ENCODE measurements at places on chromosomes 4 and X.

GRCh38 chr4:156889616-156890594 lies 81.7 kb downstream of the PDGFC start:
- DNase-seq = no peak

DNA sequence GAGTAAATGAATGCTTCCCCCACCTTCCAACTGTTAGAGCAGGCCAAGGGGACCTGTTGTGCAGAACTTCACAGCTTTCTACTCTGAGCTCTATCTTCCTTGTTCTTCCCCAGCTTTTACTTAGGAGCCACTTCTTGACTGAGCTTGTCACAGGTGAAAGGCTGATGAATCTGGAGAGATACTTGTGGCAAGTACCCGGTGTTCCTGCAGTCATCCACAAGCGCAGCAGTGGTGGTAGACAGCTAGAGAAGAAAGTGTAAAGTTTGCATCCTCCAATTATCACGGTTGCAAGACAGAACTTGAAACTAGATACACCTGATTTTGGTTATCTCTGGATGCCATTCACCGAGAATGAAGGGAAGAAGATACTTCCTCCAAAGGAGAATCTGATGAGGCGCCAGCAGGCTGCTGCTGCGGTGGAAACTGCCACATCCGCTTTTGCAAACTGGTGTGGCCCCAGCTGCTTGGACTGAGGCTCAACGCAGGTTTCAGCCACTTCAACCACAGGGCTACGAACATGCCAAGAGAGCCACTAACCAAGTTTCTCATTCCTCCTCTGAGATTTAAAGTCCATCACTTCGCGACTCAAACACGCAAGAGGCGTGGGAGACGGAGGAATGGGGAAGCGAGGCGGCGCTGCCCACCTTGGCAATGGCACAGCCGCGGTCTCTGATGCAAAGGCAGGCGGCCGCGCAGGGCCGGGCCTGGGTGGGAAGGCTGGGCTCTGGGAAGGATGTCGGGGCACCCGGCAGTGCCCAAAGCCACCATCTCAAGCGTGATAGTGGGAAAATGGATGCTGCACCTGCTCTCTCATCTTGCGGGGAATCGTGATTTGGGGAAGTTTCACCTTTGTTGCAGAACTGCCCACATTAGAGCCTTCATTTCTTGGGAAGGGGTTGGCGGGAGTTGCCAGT lies 1.3 kb upstream of the FHIP1A start:
- peak; percentile 72 for DNase-seq

DNA sequence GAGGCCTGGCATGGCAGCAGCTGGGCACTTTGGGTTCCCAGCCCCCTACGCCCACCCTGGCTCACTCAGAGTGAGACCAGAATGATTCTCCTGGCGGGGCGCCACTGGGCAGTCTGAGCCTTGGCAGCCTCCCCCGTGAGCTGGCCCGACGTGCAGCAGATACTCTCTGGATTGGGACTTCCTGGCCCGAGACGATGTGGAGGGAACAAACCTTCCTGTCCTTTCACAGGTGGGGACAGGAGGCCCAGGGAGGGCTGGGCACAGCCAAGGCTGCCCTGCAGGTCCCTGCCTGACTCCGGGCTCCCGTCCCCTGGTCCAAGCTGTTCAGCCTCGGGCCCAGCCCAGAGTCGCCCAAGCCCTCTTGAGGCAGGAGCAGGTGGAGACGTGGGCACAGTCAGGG lies 17.9 kb upstream of the ADD1 start:
- DNase-seq = no peak

GRCh38 chrX:3811331-3812311 lies 98.2 kb upstream of the PRKX start:
- DNase-seq = peak; percentile 82

GRCh38 chr4:182062458-182062857 lies 180.7 kb upstream of the TENM3 start:
- no peak for DNase-seq

DNA sequence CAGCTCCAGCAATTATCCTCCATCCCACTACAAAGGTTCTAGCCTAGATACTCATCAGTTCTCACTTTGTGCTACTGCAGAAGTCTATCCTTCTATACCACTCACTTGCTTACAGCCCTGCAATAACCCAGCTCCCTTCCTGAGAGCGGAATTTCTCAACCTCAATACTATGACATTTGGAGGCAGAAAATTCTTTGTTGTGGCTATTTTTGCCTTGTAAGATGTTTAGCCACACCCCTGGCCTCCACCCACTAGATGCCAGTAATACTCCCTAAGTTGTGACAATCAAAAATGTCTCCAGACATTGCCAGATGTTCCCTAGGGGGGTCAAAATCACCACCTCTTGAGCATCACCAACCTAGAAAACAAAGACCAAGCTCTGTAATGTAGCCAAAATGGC lies 149.5 kb downstream of the QDPR start:
- no peak for DNase-seq

DNA sequence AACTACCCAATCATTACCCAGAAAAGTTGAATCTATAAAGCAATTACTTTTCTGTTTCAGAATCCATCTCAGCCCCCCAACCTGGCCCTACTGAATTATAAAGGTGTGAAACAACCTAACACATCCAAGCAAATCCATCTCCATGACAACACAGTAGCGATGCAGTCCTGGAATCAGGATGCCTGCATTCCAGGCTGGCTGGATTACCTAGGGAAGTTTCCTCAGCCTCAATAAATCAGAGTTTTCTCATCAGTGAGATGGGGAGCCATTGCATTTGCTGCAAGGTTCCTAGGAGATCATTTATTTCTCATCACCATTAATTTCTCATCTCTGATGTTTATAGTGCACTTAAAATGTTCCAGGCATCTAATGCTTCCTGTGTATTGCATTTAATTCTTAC lies 46.0 kb downstream of the LNX1 start:
- no peak for DNase-seq

GRCh38 chrX:48509245-48509590 lies 426 bp downstream of the PORCN start:
- DNase-seq = no peak

GRCh38 chr4:76539979-76540378 lies 105.0 kb downstream of the SHROOM3 start:
- DNase-seq = no peak

DNA sequence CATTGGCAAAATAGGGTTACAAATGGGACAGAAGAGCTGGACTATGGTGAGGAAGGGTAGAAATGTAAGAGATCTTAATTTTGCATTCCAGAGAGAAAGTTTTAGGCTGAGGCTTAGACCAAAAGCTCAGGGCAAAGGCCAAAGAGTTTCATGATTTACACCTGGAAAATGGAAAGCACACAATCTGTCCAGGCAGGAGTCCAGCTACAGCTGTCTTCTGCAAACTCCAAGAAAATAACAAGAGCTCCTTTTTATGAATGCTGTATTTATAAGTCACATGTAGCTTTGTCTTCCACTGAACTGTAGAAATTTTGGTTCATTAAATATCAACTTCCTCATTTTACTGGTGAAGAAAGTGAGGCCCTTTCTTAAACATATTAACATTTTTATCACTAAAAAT lies 288.0 kb upstream of the ATOH1 start:
- DNase-seq = no peak

DNA sequence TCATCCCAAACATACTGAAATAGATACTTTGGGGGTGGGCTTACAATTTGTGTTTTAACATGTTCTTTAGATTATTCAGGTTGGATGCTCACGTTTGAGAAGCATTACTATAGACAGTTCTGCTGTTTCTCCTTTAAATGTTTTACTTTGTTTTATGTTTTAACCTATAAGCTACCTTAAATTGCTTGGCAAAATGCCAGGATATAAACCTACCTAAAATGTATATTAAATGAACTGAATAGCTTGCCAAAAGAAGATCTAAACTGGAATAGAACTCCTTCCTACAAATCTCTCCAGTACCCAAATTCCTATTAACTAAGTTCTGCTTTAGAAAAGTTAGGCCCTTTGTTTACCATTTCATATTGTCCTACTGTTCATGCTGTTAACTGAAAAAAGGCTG lies 124.4 kb downstream of the TBX22 start:
- DNase-seq = no peak

- DNase-seq = peak; percentile 63
Measured at GRCh38 chrX:132858018-132858417, 100.4 kb downstream of the HS6ST2 start.

DNA sequence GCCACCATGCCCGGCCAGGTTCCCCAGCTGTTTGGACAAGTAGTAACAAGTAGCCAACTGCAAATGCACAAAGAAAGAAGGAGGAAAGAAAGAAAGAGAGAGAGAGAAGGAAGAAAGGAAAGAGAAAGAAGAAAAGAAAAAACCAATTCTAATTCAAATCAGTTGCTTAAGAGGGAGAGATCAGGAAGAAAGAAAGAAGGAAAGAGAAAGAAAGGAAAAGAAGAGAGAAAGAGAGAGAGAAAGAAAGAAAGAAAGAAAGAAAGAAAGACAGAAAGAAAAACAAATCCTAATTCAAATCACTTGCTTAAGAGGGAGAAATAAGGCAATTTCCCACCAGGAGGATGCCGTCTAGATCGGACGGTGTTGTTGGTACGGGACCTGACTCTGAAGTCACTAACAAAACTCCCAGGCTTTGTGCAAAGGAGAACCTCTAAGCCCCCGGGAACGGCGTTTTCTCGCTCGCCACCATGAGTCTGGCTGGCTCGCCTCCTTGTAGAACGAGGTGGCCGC lies 95.5 kb upstream of the PPP2R3B start:
- DNase-seq = no peak

DNA sequence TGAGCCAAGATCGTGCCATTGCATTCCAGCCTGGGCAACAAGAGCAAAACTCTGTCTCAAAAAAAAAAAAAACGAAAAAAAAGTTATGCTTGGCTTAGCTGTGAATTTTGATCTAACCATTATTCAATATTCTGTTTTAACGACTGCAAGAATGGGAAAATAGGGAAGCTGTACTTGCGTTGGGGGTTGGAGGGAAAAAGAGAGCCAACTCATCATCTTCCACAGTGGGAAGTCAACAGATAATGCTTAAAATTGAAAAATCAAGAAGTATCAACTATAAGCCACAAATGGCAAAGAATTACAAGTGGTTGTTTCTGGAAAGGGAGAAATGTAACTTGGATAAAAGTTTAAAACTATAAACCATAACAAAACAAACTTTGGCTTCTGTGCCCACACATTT lies 2.9 kb downstream of the TEC start:
- DNase-seq = no peak

DNA sequence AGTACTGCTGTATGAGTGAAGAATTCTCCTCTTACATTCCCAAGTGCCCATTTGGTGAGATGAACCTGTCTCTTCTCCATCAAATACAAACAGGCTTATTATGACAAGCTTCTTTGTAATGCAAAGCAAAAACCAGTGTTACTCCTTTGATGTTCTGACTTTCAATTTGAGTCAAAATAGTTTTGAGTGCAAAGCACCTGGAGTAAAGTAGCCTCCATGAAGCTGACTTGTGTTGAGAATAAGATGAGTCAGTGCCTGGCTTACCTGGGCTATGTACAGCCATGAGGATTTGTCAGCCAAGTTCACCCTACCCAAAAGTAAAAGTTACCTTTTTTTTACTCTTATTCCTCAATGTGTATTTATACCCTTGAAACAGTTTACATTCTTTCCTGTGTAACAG lies 132.5 kb upstream of the FMR1 start:
- peak; percentile 54 for DNase-seq

GRCh38 chr4:82382751-82383150 lies 9.0 kb upstream of the HNRNPD start:
- DNase-seq = no peak

- no peak for DNase-seq
Measured at GRCh38 chrX:16039834-16040233, 83.5 kb upstream of the GRPR start.

GRCh38 chr4:126004941-126005340 lies 690.2 kb downstream of the FAT4 start:
- no peak for DNase-seq

DNA sequence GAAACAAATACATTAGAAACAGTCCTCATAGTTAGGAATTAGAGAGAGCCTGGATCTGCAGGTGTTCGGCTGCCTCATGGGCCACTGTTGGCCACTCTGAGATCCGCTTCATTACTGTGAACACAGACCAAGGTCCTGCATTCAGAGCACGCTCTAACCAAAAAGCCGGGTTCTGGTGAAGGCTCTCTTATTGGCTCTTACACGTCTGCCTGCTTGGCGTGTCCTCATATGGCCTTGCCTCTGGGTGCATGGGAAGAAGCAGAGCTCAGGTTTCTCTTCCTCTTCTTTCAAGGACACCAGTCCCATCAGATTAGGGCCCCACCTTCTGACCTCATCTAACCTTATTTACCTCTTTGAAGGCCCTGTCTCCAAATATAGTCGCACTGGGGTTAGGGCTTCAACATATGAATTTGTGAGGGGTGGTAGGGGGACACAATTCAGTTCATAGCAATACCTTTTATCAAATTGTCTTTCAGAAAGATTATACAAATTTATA lies 37.1 kb upstream of the ELF2 start:
- no peak for DNase-seq

GRCh38 chrX:86002076-86002896 lies 45.1 kb downstream of the CHM start:
- peak; percentile 70 for DNase-seq

GRCh38 chrX:115332832-115333231 lies 43.3 kb downstream of the LUZP4 start:
- DNase-seq = no peak

DNA sequence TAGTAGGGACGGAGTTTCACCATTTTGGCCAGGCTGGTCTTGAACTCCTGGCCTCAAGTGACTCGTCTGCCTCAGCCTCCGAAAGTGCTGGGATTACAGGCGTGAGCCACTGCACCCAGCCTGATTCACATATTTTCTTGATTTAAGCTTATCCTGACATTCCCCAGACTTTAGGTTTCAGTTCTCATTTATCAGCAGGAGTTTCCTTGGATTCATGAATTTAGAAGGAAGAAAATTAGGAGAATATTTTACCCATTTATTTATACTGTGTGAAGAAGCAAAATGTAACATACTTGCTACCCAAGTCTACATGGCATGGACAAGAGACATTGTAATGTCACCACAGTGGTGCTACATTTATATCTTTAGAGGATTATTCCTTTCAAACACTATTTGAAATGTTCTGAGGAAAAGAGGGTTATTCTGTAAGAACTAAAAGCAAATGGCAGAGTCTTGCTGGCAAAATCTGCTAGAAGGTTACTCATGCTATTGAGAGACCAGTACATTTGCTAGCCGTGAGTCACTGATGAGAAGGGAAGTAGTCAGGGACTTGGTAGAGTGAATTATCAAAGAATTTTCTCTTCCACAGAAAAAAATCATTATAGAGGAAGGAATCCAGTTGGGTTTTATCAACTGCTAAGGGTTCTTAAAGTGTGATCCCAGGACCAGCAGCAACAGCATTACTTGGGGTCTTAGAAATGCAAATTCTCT lies 26.1 kb upstream of the CFAP299 start:
- DNase-seq = no peak

DNA sequence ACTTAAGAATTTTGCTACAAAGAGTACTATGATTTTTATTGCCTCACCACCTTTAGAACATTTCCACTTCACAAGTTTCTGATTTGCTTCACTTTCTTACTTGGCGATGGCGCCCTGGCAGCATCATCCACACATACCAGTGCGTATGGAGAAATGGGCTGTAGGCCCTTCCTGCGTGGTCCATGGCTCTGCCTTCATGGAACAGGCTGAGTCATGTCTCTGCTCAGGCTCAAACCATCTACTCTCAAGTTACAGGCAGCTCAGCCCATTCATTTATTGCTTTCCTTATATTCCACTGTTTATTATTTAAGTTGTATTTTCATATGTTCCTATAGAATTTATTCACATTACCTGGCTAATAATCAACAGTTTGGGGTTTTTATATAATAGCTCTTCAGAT lies 21.1 kb downstream of the CASP3 start:
- no peak for DNase-seq
